ENCODE measurements at places on chromosomes 3 and 15.

GRCh38 chr3:177561769-177562392 is 364.6 kb upstream of the TBL1XR1 start:
- no peak for DNase-seq

GRCh38 chr3:86991840-86992435 is 989 bp upstream of the VGLL3 start:
- DNase-seq: no peak

GRCh38 chr3:131405411-131405810 is 23.8 kb downstream of the NUDT16 start:
- no peak for DNase-seq

GRCh38 chr3:195542316-195542697 is 818 bp downstream of the PPP1R2 start:
- no peak for DNase-seq

- no peak for DNase-seq
Observed at GRCh38 chr3:95905182-95905581, 909.2 kb upstream of the EPHA6 start.

- DNase-seq: no peak
Observed at GRCh38 chr3:154059833-154060232, 61.4 kb upstream of the ARHGEF26 start.

- DNase-seq: no peak
Observed at GRCh38 chr3:197227780-197228574, 70.4 kb downstream of the DLG1 start.

DNA sequence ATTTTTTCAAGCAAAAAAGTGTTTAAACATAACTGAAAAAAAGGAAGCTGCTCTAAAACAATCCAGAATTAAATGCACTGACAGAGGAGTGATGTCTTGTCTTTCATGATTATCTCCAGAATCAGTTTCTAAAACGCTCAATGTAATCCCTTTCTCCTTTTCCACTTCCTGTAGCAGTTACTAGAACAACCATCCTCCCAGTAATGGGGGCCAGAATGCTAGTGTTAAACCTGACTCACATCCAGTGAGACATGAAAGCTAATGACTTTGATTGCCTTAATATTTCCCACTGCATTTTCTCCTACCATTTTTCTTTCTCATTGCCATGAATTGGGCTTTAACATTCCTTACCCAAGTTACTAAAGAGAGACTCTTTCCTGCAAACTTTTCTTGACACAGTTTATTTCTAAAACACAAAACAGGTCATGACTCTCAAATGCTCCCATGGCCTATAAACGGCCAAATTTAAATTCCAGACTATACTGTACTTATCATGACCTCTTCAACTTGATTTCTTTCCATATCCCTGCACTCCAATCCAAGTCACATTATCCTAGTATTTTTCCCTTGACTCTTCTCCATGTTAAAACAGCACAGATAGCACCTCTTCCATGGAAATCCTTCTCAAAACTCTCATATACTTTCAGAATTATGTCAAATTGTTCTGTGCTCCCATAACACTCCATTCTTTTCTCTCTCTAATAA is 341.4 kb downstream of the NAALADL2 start:
- no peak for DNase-seq
